ENCODE measurements at places on chromosomes 2 and 18.

GRCh38 chr2:39772086-39772811 is 6.8 kb downstream of the THUMPD2 start:
- no peak for DNase-seq

DNA sequence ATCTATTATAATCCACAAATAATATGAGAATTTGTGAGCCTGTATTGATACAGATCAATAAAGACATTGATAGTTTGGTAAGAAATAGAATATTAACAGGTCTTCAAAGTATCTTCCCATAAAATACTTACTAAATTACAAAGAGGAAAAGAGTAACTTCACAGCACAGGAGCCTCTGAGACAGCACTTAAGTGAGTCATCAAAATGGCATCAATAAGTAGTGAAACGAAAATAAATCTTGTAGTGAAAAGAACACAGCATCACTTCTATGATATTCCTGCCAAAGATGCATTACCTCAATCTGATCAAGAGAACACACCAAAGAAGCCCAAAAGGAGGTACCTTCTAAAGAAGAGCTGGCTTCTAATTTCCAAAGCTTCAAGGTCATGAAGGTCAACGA is 116.4 kb downstream of the CBLN2 start:
- DNase-seq = no peak

DNA sequence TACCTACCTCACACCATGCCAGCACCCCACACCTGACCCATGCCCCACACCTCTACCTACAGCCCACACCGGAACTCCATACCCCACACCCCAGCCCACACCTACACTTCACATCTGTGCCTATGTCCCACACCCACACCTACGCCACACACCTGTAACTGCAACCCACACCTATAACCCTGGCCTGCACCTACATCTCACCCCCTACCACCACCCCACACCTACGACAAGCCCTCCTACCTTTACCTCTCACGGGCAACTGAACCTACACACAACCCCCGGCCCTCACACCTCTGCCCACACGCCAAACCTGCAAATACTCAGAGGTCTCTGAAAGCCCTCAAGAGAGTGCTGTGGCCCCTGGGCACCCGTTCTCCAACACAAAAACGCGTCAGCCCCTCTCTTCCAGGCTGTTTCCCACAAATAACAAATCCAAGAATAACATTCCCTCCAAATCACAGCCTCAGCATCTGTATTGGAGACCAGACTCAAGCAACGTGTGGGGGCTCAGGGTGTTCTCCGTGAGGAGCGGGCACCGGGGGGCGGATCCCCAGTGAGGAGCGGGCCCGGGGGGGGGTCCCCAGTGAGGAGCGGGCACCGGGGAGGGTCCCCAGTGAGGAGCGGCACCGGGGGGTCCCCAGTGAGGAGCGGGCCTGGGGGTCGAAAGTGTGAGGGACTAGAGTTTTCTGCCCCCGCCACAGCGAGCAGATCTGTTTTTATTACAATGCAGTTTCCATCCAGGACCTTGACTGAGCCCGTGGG is 33.4 kb downstream of the SLC66A2 start:
- DNase-seq = peak; percentile 47

DNA sequence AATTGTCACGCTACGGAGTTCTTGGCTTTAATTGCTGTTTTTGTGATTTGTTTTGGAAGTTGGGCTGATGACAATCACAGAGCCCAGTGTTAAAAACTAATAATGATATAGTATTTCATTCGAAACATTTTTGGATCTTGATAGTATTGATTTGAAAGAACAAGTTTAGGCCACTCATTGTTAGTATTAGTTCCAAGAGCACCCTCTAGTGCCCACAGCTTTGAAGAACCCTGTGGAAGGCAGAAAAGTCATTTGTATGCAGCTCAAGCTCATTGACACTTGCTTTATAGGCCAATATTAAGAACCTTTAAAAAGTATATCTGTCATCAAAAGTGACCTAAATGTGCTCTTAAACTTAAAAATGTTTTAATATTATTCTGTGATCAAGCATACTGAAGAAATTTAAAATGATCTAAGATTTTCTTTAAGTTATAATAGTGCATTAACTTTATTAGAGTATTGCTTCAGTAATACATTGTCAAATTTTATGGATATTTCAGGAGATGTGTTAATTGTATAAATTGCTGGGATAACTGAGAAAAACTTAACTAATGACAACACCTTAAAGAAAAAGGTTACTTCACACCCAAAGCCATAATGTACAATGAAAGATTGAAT is 191.0 kb downstream of the GRB14 start:
- no peak for DNase-seq

DNA sequence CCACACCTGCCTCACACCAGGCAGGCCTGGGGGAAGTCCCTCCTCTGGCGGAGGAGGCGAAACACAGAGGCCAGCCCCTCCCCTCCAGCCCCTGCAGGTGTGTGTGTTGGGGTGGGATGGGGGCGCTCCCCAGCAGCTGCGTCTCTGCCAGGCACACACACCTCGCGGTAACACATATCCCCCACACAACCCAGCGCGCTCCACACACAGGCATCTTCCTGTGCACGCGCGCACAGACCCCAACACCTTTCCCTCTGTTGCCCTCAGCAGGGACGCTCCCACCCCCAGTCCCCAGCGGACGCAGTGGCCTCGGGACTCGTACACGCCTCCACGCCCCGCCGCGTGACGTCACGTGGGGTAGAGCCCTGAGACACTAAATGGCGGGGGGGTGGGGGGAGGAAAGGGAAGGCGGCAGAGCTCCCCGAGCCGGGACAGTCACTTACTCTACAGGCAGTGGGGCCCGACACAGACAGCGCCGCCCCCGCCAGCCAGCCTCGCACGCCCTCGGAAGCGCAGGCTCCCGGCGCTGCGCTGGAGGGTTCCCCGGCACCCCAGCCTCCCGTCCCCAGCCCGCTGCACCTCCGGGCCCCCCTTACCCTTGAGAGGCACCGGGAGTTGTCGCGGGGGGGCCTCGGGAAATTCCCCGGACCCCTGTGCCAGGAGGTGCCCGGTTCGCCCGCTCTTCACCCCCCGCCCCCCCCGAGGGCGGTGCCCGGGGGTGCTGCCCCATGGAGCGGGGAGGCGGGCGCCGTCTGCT is at the start of gene WNT10A:
WNT10A (plus strand) TSS at position 751 of the 757 bp plus-strand sequence. CDS start 144 bp downstream, outside the sequence.
- DNase-seq = no peak

DNA sequence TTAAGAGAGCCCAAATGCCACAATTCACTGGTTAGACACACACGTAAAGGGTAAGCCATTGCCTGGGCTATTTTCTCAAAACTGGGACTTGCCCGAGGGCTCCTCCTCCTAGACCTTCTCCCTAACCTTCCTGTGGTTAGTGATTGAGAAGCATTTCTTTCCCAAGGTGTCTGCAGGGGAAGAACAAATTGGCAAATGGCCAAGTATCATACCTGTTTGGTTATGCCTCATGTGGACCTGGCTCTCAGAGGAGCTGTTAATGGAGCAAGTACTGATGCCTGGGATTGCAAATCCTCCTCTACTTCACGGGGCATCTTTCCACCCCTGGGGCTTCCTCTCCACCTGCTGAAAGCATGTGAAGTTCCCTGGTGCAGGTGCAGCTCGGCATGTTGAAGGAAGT is 187.5 kb upstream of the CYRIA start:
- no peak for DNase-seq

Measured in suprapubic skin (tissue), 4 donors.